ENCODE measurements at places on chromosomes 2 and 18. TPM values are rescaled to one million over a fixed set of nuclear protein-coding genes. Genes with fewer than 3 reads are reported as not detected.

DNA sequence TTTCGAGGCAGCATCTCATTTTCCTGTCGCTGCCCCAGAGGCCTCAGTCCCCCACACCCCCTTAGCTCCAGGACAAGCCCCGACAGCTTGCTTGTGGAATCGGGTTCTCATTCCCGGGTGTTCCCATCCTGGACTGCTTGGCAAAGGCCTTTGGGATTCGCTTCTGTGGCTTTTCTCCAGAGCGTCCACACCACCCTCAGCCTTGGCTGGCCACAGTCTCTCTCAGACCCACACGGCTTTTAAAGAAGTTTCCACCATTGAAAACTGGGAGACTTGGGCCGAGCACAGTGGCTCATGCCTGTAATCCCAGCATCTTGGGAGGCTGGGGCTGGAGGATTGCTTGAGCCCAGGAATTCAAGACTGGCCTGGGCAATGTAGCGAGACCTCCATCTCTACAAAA is 2.7 kb downstream of the ESPNL start:
- no peak for DNase-seq

Gene ANTXR1
- total RNA-seq = 128 TPM

DNA sequence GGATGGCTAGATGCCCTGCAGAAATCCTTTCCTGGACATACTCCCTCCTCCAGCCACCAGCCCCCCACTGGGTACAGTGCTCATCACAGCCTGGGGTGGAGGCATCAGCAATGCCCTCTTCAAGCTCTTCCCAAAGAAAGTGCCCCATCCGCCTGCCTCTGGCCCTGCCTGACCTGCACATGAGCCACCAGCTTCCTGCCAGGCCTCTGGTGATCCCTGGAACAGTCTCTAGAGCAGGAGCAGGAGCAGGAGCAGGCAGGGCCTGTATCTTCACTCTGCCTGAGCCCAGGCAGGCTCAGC is 54.1 kb upstream of the CAB39 start:
- DNase-seq = no peak

DNA sequence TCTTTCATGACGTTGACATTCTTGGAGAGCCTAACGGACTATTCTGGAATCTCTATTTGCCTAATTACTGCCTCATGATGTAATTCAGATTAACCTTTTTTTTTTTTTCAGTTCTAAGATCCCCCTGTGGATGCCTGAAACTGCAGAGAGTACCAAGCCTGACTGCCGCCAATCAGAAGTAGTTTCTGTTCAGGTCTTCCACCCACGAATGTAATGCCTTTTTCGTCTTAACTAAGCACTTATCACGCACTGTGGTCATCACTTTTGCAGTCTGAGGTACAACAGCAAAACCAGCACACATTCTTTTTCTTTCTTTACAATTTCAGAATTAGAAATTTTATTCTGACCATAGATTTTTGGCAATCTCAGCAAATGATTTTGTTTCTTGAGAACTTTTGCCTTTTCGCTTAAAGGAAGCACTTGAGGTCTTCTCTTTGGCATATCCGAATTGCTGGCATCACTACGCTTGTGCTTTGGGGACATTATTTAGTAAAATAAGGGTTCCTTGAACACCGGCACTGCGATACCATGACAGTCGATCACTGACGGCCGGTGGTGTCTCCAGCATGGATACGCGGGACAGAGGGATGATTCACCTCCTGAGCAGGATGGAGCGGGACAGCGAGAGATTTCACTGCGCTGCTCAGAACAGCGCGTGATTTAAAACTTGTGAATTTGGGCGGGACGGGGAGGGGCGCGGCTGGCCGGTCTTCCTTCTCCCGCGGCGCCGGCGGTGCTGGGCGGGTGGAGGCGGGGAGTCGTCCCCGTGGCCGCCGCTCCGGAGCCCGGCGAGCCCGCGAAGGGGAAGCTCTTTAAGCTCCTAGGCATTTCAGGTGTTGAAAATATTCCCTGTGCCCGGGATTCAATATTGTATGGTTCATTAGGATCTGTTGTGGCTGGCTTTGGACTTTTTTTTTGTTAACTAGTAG is 32.0 kb upstream of the GPR55 start:
- DNase-seq = peak; percentile 78

Measured in GM23248 (cell line).